Astrocyte of the cerebellum (primary cell): ENCODE measurements at places on chromosomes 3 and 15.

- DNase-seq = no peak
These were observed 76.0 kb downstream of the SRGAP3 start for GRCh38 chr3:9173445-9173844.

DNA sequence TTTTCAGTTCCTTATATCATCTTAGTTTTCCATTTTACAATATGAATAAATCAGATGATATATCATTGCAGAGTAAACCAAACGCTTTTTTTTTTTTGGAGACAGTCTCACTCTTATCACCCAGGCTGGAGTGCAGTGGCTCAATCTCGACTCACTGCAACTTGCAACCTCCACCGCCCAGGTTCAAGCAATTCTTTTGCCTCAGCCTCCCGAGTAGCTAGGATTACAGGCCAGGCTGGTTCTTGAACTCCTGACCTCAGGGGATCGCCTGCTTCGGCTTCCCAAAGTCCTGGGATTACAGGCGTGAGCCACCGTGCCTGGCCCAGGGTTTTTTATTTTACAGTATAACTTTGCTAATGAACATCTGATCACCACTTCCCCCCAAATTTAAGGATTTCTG, 5.9 kb upstream of the EBLN2 start:
- no peak for DNase-seq

GRCh38 chr15:69718916-69719315, 266.3 kb downstream of the RPLP1 start:
- DNase-seq = no peak

GRCh38 chr3:99357131-99357530, 281.3 kb upstream of the COL8A1 start:
- DNase-seq = no peak
